ENCODE measurements at places on chromosomes 7 and 10. TPM values are rescaled to one million over a fixed set of nuclear protein-coding genes. Genes with fewer than 3 reads are reported as not detected.

LHFPL3 gene
- not detected for polyA plus RNA-seq

MUC12 gene
- 0.28 TPM for polyA plus RNA-seq

PDSS1 gene
- 11.7 TPM for polyA plus RNA-seq

INA gene
- 0.53 TPM for polyA plus RNA-seq
